A673 (cell line): ENCODE measurements at places on chromosomes 3 and 15.
A peak's percentile ranks its signal among the peaks of the same experiment; 100 is the strongest.

- no peak for DNase-seq
These were observed 28.4 kb upstream of the SMAD3 start for GRCh38 chr15:67036775-67037555.

GRCh38 chr3:179526989-179527391 lies 35.7 kb upstream of the ACTL6A start:
- DNase-seq, result peak; percentile 96

DNA sequence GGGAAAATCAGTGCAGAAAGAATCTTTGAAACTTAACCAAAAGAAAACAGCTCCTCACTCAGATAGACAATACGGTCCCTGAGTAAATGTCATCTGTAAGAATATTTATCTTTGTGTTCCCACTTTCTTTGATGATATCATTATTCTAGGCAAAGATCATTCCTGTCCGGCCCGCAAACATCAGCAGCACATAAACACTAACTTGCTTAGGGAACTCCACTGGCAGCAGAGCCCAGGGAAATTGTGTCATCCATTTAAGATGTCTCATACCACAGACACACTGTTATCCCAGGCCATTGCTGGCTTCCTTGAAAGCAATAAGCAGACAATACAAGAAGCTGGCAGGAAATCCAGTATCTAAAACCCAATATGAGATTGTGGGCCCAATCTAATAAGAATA lies 20.1 kb upstream of the CD96 start:
- DNase-seq, result no peak

DNA sequence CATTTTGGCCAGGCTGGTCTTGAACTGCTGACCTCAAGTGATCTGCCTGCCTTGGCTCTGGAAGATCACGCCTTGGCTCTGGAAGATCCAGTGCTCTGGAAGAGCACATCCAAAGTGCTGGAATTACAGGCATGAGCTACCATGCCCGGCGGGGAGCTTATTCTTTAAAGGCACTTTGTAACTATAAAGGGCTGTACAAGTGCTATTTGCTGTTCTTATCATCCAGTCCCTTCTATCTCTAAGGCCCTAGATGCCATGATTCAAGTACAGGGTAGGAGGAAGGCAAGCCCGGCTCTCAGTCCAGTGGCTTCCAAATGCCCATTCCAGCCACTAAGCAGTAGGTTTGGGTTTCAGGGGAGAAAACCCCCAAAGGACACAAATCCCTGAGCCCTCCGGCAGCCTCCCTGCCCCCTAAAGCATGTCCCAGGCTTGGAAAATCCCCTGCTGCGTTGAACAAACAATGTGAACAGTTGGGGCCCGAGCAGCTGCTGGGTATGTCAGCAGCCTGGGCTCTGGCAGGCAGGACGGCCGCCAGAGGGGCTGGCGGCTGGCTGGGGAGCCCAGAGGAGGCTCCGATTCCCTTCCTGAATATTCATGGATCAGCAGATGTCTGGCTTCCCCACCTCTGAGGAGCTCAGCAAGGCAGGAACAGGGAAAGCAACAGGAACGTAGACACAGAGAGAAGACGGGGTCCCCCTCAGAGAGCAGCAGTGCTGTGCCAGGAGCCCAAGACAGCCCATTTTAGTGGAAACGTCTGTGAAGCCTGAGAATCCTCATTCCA lies 7.7 kb downstream of the IGDCC4 start:
- peak; percentile 94 for DNase-seq

DNA sequence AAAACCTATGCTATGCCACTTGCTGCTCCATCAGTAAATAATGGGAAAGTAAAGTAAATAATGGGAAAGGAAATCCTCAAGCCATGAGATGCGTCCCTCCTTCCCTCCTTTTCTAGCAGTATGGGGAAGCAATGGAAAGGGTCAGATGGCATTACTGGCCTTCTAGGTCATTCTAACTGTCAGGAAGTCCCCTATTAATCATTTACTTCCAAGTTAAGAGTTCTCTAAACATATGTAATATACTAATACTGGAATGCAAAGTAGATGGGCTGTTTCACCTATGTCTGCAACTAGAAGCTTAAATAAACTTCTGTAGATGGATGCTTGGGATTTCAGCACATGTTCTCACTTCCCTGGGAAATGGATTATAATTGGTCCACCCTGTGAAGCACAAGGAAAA lies 55.9 kb downstream of the MDFIC2 start:
- DNase-seq, result no peak

DNA sequence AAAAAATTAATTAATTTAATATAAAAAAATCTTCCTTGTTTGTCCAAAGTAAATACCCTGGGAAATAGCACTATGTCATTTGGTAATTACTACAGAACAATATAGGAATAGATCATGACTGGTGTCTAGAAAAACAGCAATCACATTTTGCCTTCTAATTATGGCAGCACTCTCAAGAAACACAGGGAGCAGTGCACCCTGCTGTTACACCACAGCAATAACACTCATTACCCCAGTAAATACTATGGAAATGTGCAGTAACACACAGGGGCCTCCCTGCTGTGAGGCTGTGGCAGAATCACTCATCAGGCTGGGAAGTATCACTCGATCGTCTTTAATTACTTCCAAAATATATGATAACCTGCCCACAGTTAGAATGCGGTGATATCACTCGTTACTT lies 646.0 kb downstream of the TUSC7 start:
- DNase-seq, result peak; percentile 69

- no peak for DNase-seq
These were observed 41.1 kb downstream of the GPD1L start for GRCh38 chr3:32147509-32147908.

DNA sequence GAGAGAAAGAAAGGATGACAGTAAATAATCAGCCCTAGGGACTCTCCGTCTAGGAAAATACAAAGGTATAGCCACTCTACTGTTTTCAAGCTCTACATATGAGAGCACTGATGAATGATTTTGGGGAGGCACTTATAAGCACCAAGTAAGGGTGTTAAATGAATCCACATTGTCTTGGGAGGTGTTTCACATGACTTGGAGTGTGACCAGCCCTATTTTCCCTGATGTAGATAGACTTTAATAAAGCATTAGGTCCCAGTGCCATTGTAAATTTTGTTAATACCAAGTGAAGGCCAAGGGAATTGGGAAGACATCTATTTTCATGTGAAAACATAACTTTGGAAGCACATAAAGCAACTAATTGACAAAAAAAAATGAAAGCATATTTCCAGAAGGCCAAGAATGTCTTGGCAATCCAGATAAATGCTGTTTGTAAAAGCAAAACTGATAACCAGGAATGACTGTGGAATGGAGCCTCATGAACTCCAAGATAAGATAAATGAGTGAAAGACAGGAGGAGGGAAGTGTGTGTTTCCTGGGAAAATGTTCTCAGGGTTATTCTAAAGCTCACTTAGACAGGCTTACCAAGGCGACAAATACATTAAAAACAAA lies 96.0 kb upstream of the MYZAP start:
- DNase-seq, result no peak

DNA sequence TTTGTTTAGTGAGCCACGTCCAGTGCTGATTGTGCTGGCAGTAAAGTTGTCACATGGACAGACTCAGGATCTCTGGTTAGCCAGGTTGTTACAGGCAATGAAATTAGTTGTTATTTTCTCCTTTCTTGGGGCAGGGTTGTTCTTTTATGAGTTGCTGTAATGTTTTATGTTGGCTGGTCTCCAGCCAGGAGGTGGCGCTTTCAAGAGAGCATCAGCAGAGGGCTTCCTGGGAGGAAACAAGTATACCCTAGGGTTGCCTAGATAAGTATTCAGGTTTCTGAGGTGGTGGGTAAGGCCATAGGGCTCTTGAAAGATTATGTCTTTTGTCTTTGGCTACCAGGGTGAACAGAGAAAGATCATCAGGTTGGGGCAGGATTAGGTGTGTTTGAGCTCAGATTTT lies 14.5 kb upstream of the CFAP20DC start:
- peak; percentile 4 for DNase-seq

DNA sequence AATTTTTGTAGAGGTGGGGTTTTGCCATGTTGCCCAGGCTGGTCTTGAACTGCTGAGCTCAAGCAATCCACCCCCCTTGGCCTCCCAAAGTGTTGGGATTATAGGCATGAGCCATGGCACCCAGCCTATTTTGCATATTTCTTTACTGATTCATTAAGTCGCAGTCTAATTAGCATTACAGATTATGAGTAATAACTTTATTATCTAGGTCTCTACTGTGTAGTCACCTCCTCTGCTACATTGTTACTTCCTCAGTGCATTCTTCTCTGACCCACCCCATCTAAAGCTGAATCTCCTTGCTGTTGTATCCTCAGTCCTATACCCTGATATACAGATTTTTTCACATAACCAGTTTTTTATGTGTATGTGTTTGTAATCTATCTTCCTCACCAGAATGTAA lies 61.7 kb downstream of the TFDP2 start:
- DNase-seq, result no peak

GRCh38 chr3:21405671-21406667 lies 345.0 kb downstream of the ZNF385D start:
- no peak for DNase-seq

GRCh38 chr3:197793247-197793646 lies 2.2 kb downstream of the LRCH3 start:
- DNase-seq, result peak; percentile 22

GRCh38 chr3:125175295-125176078 lies 37.1 kb downstream of the SLC12A8 start:
- no peak for DNase-seq

GRCh38 chr15:51184627-51185026 lies 89.9 kb upstream of the TNFAIP8L3 start:
- no peak for DNase-seq

- DNase-seq, result no peak
These were observed 56.5 kb downstream of the ACAD9 start for GRCh38 chr3:128935922-128936321.

DNA sequence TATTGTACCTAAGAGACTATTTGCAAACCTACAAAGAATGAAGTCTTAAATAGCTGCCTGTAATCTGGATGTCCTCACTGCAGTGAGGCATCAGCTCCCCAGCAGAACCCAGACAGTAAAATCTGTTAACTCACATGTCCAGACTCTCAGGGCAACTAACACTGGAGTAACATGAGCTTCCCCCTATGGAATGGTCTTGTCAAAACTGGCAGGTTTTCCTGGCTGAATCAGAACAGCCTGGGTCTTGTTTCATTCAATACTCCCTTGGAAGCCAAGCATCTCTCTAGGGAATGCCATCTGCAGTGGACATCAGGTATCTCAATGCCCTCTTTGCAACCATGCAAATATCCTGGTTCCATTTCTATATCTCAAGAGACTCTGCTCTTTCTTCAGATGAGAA lies 24.4 kb downstream of the PTPN9 start:
- no peak for DNase-seq

- DNase-seq, result no peak
These were observed 240.1 kb downstream of the NTRK3 start for GRCh38 chr15:88016406-88016805.

DNA sequence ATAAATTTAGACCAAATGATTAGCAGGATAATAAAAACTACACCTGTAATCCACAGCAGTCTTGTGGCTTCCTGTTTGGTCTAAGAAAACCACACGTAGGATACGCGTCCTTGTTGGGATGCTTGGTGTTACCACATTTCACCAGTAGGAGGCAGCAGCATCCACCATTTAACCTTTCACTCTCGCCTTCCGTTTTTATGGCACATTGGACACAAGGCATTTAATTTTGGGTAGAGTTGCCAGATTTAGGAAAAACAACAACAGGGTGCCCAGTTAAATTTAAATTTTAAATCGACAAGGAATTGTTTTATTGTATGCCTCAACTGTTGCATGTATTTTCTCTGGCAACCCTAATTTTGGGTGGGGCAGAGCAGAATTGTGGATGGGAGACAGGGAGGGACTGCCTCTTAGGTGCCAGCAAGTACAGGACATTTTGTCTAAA lies 6.3 kb downstream of the LRRC31 start:
- peak; percentile 79 for DNase-seq

DNA sequence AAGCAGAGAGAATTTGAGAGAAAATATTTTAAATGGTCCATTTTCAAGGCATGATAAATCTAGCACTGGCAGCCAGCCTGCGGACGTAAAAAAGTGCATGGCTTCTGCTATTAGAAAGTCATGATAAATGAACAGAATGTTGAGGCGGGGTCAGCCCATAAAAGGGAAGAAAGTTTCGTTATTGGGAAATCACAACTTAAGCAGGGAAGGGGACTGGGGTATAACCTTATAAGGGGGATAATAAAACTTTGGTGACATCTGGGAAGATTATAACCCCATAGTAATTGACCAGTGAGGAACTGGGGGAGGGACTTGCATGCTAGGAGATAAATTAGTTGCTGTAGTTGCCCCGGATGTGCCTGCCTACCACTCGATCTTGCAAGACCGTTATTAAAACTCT lies 88.4 kb upstream of the PLSCR4 start:
- no peak for DNase-seq

DNA sequence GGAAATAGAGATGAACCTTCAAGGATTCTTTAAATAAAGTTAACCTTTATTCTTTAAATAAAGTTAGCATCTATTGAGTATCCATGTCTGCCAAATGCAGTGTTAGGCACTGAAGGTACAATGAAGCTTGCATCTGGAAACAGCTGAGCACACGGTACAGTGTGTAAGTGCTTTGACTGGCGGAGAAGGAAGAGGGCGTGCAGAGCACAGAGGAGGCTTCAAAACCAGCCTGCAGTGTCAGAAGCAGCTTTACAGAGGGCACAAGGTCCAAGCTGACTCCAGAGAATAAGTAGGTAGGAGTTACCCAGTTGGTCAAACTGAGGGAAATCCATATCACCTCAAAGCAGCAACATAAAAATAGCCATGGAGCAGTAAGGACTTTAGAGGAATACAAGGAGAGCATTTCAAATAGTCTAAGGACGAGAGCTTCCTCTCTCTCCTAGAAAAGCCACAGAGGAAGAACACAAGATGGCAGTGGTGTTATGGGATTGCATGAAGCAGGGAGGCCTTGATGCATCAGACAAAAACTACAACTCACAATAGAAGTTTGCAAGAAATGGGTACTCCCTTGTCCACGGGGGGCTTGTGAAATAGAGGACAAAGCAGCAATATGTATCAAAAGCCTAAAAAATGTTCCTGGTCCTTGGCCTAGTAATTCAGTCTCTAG lies 60.3 kb upstream of the PPP2R3A start:
- DNase-seq, result peak; percentile 12

DNA sequence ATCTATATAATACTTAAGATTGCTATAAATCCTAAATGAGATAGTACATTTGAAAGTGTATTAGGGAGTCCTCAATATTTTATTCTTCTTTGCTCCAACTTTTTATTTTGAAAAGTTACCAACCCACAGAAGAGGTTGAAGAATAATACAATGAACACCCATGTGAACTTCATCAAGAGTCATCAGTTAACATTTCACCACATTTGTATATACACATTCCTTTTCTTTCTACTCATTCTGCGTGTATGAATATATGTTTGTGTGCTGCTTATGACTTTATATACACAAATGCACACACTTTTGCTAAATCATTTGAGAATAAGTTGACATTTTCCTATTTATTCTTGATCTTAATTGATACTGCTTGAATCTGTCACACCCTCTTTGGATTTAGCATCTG lies 193.3 kb upstream of the CGNL1 start:
- no peak for DNase-seq

GRCh38 chr3:169813757-169814517 lies 1.2 kb upstream of the LRRC34 start:
- DNase-seq, result peak; percentile 64

DNA sequence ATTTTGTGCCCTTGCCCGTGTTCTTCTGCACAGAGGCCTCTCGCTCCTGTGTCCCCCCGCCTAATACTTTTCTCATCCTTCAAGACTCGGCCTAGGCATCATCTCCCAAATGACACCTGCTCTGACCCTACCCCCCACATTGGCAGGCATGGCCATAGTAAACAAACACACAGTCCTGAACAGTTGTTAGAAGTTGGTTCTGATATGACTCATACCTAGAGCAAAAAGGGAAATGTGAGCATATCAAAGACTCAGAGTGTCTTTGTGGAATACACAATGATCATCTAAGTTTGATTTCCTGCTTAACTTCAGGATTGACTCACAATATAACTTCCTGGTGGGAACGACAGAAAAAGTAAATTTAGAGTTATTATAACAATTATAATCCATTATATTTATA lies 120.5 kb downstream of the POLR2M start:
- no peak for DNase-seq
